ENCODE measurements at places on chromosomes 1 and 21.

DNA sequence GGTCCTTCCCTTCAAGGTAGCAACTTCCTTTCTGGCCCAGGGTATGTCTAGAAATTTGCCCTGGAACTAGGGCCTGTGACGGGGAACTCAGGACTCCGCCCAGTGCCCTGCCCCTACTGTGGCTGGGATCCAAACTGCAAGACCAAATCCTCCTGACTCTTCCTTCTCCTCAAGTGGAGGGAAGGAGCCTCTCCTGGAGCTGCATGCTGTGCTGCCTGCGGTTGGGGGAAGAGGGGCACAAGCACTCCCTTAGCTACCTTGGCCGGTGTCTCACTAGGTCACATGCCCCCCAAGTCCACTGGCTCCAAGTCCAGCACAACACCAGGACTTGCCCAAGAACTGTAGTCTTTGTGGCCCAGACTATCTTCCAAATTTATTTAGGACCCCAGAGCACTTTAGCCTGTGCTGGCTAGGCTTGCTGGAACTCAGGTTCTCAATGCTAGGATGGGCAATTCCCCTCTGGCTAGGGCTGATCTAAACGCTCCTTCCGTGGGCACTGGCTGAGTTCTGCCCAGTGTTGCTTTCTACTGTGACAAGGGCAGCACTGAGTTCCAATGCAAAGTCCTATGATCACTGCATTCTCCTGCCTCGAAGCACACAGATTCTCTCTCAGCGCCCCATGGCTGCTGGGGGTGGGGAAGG is 12.2 kb downstream of the ADSS2 start:
- no peak for DNase-seq

- no peak for DNase-seq
Measured at GRCh38 chr1:154353460-154353904, 28.2 kb downstream of the ATP8B2 start.

GRCh38 chr1:57874418-57874877 is 450.6 kb upstream of the DAB1 start:
- peak; percentile 76 for DNase-seq

DNA sequence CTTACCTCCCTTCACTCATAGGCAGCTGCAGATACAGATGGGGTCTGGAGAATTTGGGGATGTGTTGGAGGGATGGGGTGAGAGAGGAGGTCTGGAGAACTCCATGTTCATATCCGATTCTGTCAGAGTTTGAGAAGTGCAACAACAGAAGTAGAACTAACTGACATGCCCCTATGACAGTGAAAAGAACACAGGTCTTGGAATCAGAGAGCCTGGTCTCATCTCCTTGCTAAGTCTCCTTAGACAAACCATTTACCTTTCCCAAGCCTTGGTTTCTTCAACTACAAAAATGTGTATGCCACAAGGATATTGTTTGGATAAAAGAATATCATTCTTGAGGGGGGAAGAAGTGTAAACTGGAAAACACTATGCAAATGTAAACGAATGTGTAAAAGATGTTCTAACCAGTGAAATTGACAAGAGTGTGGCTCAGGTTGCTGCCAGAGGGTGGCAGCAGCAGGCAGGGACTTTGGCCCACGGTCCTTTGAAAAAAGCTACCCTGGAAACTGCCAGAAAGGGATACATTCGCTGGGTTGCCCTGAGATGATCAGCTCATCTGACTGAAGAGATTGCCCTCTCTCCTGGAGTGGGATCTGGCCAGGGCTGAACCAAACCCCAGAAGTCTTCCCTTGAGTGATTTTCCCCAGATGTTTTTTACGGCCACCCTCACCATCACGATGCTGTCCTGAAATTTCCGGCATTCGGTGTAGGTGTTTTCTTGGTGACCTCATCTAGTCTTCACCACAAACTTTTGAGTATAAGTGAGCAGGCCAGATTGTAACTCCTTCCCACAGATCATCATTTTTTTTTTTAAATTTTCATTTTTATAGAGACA is 17.0 kb upstream of the CD2 start:
- peak; percentile 56 for DNase-seq

GRCh38 chr1:209755926-209756614 is at the start of gene TRAF3IP3:
TSS of gene TRAF3IP3 (plus strand) at chr1:209756053. CDS start at chr1:209760040, 3,987 bp downstream.
- no peak for DNase-seq

DNA sequence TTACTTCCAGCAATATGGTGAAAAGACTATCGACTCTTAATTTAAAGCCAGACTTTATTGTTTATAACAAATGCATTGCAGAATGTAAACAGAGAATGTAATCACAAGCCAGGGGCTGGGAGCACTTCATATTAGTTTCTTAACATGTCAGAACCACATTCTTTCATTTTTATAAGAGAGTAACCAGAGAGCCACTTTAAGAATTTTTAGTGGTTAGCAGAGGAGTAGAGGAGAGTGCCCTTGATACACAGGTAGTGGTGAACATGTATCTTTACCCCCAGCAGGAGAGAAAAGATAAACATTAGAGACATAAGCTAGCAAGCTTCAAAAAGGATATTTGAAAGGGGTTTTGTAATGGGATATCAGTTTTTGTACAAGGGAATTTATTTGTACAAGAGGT is 11.1 kb downstream of the AMY2B start:
- no peak for DNase-seq

- DNase-seq, result peak; percentile 62
Measured at GRCh38 chr1:213984387-213985208, 3.2 kb upstream of the PROX1 start.

DNA sequence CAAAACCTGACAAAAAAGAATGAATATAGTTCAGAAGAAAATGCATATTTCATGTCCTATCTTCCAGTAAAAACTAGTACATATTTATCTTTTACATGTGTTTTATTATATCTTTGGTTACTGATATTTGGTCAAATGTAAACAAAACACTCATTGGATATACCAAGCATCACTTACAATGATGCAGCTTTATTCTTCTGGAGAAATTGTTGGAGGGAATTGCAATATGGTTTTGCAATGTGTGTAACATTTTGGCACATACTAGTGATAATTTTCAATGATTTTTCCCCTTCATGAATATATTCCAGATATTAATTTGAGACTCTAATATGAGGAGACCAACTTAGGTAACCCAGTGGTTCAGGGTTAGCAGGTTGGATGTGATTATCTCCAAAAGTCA is 146.1 kb downstream of the ZC3H11B start:
- no peak for DNase-seq

- no peak for DNase-seq
Measured at GRCh38 chr1:200895443-200895789, 716 bp downstream of the INAVA start.

DNA sequence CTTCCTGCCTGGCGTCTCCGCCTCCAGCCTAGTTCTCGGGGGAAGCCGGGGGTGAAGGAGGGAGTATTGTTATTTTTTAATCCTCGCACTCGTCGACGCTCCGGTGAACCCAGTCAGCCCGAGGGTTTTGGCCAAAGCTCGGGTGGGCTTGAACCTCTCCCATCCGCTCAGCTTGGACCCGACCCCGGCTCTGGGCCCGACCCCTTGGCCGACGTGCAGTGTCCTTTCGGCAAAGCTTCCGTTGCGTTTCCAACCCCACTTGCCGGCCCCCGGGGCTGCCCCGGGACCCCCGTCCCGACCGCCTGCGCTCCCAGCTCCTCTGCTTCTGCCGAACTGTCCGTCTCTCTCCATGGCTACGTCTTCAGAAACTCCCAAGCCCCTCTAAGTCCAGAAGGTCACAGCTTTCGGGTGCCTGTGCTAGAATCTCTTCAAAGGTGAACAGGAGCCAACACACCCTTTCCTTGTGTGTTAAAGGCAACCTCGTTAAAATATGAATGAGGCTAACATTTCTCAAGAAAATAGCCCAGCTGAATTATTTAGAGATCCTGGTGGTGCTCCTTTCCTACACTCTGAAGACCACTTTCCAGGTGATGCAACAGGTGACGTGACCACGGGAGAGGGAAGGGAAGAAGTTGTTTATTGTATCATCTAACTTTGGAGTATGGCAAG is 647 bp downstream of the DESI2 start:
- no peak for DNase-seq

All from NCI-H1105 treated with DMSO at 0.1 percent for 48 hours (cell line).